SHP77 (cell line): ENCODE measurements at places on chromosomes 1 and 21.

DNA sequence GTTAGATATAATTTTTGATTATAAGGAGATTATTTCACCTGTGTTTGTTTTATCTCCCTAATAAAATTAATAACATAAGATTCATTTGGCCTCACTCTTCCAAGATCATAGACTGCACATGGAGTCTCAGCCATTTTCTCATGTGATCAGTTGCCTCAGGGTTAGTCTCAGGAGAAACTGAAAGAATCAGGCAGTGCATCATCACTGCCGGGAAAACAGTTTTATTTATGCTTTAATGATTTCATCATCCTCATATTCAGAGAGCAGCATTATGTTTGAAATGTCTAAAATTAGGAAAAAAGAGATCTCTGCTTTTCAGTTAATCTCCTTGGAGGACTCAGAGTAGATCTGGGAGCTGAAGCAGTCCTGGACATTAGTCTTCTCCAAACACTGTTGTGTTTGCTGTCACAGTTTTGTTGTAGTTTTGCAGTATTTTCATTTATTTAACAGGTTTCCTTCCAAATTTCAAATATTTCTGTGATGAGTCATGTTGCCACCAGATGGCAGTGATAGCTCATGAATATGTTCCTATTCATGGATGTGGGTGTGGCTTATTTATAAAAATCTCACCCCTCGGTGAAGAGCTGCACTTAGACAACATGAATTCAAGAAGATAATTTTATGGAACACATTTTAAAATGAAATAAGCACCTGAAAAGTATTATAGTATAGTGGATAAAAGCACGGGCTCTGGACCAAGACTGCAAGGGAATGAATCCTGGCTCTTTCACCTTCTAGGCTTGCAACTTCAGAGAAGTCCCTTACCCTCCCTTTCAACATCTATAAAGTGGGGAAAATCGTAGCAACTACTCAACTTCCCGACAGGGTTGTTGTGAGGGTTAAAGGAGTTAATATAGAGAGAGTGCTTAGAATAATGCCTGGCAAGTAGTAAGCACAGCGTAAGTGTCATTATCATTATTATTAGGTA is 31.2 kb downstream of the CHD1L start:
- peak; percentile 58 for DNase-seq

GRCh38 chr1:26164036-26164860 is 4.5 kb downstream of the C1orf232 start:
- peak; percentile 17 for DNase-seq

- DNase-seq, result no peak
Measured at GRCh38 chr1:184803180-184803492, 48.5 kb upstream of the EDEM3 start.

GRCh38 chr1:28313702-28314546 is 14.9 kb upstream of the MED18 start:
- DNase-seq, result no peak

DNA sequence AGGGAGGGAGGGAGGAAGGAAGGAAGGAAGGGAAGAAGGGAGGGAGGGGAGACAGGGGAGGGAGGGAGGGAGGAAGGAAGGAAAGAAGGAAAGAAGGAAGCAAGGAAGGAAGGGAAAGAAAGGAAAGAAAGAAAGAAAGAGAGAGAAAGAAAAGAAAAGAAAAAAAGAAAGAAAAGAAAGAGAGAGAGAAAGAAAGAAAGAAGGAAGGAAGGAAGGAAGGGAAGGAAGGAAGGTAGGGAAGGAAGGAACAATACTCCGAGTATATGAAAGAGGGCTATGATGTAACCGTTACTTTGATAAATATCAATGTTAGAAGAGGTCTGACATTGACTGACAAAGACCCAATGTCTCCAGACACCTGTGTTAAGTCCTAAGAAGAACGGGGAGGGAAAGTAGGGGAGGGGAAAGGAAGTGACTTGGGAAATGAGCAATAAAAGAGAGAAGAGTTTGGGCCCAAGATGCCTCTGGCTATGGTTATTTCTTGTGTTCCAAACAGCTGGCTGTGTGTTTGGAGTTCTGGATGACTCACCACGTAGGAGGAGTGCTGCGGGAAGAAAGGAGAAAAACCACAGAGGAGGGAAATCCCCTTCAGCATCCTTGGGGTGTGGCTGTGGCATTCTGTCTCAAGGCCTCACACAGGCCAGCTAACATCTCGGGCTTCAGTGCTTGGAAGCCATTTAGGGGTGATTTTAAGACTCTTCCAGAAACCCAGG is 37.0 kb upstream of the RXRG start:
- no peak for DNase-seq

- no peak for DNase-seq
Measured at GRCh38 chr1:29960156-29960755, 723.9 kb downstream of the PTPRU start.

DNA sequence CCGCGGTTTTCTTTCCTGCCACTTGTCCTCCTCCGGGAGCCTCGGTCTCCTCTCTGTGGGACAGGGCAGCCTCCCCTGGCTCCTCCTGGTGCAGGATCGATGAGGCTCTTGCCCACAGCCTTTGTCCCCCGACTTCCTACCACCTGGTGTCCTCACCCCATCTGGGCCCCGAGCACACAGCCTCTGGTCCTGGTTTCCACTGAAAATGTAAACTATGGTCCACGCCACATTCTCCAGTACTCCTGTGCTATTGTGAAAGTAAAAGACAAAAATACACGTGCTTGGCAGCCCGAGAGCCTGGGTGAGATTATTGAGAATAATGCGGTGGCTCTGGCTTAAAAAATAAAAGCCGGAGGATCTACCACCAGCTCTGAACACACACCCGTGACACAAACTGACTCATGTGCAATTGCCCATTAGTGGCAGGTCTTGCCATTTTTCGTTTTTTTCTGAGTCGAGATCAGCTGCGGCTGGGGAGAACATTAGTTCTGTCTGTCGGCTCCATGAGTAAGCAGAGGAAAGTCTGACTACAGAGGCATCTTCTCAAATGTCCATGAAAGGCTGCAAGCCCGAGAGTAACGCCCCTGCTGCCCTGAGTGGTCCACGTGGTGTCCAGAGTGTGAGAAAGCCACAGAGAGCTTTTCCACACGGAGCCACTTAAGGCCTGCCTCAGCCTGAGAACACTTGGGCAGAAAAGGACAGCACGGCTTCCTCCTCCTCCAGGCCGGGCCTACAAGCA is 5.7 kb upstream of the COL6A2 start:
- DNase-seq, result no peak

DNA sequence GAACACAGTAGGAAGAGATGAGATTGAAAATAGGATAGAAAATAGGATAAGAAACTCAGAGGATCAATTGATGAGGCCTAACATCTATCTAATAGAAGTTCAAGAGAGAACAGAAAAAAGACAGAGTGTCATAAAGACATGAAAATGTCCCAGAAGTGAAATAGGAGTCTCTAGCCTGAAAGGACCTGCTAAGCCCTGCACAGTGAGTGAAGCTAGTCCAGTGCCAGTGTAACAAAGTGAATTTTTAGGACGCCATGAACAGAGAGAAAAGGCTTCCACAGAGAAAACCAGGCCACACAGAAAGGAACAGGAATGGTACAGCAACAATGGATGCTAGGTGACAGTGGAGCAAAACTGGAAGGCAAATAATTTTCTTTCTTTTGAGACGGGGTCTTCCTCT is 20.3 kb upstream of the LSS start:
- no peak for DNase-seq

- no peak for DNase-seq
Measured at GRCh38 chr1:47853059-47853458, 144.1 kb downstream of the TRABD2B start.

DNA sequence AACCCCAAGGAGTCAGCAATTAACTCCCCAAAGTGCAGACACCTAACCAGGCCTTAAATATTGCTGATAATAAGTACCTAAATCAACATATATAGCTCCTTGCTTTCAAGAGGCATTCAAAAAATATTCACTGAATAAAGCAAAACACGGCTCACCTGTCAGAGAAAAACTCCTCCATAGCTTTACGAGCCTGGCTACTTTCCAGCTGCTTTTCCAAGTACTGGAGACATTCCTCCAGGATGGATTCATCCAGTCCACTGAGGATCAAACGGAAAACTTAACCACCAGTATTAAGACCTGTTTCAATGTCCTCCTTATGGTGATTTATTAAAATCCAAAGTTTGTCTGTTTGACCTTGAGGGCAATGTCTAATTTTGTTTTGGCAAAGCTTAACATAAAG is 44.6 kb downstream of the UBR4 start:
- DNase-seq, result no peak

DNA sequence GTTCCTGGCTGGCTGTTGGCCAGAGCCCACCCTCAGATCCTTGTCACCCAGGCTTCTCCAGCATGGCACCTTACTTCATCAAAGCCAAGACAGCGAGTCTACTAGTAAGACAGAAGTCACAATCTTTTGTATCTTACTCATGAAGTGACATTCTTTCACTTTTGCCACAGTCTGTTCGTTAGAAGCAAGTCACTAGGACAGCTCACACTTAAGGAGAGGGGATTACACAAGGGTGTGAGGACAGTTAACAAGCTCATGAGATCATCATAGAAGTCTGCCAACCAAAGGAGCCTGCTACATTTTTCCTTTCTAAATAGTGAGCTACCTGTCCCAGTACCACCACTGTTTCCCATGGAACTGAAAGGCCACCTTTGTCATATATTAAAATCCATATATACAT is 61.5 kb downstream of the PACC1 start:
- DNase-seq, result no peak

DNA sequence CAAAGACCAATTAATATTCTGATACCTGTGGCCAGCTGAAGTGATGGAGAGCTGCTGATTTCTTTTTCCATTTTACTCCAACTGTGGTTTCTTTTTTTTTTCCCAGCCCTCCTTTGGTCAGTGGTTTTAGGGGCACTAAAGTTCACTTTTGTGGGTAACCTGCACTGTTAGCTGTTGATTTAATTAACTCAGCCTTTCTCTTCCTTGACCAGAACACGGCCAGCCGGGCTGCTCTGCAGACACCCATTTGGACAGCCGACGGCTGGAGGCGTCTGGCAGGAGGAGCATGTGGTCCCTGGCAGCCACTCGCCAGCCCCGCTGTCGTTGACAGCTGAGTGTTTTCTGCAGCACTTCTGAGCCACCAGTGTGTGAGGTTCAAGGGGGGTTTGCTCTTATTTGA is 136.2 kb upstream of the RUNX3 start:
- no peak for DNase-seq

DNA sequence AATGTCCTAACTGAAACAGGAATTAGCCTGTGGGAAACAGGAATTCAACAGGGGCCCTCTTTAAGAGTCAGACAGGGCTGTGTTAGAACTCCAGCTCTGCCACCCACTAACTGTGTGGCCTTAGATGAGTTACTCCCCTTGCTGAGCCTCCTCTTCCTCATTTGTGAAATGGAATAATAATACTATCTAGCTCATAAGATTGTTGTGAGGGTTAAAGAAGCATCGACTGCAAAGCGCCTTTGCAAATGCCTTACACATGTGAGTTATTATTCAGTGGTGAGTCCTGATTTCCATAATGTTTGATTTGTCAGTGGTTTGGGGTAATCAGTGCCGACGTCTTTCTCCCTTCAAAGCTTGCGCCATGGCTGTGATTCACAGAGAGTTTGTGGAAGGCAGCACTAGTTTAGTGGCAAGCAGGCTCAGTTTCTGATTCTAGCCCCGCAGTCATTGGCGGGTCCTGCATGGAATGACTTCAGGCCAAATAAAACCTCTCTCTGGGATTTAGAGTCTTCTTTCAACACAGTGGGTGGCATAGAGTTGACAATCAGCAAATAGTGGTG is 388.5 kb downstream of the PLPP3 start:
- no peak for DNase-seq
